ENCODE measurements at places on chromosomes 12 and 14. TPM values are rescaled to one million over a fixed set of nuclear protein-coding genes. Genes with fewer than 3 reads are reported as not detected.

Gene SIX6
- total RNA-seq = not detected

Gene TAS2R9
- total RNA-seq = not detected

Gene GCN1
- 334 TPM for total RNA-seq

Gene TIMELESS
- total RNA-seq = 26.5 TPM

Gene GPR137C
- 0.63 TPM for total RNA-seq

Gene ZNF641
- 10.9 TPM for total RNA-seq

Gene PRH2
- not detected for total RNA-seq

Gene CLMN
- total RNA-seq = 3.5 TPM

Gene JAG2
- total RNA-seq = 57.1 TPM

Gene SLCO1B1
- not detected for total RNA-seq
